ENCODE measurements at places on chromosomes 4 and X. TPM values are rescaled to one million over a fixed set of nuclear protein-coding genes. Genes with fewer than 3 reads are reported as not detected.

Gene EREG
- polyA plus RNA-seq, result 0.15 TPM

Gene STATH
- not detected for polyA plus RNA-seq

Gene NOX1
- not detected for polyA plus RNA-seq

Gene CXXC4
- 5.0 TPM for polyA plus RNA-seq

Gene PROM1
- 55.3 TPM for polyA plus RNA-seq
